KG1 (cell line): ENCODE measurements at places on chromosomes 2 and 18.

- DNase-seq, result no peak
Measured at GRCh38 chr2:29025711-29026110, 44.6 kb downstream of the TOGARAM2 start.

DNA sequence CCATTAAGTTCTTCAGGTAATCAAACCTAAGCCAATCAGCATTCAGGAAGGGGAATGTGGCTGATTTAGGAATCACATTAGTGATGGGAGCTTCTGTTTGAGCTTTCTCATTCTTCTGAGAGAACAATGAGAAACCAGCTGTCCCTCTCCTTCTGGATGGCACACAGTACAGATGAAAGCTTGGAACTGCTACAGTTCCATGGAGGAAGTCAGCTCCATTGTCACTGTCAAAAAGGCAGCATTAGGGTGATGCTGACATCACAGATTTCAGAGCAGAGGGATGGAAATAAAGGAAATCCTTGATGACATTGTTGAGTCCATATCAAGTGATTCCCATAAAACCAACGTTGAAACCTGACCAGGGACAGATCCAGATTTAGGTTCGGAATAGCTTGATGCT is 36.1 kb upstream of the ACYP2 start:
- DNase-seq, result no peak

DNA sequence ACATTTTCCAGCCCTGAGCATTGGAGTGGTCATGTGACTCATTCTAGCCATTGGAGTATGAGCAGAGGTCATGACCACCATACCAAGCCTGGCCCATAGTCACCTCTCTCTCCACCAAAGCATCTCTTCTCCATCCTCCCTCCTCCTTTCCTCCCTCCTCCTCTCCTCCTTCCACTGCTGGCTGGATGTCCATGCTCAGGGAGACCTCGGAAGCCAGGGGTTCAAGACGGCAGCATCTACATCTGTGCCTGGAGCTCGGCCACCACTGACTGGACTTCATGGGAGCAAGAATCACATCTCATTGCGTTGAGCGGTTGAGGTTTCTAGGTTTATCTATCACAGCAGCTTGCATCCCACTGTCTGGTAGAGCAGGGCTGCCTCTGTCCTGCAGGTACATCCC is 252.4 kb downstream of the NDUFA10 start:
- DNase-seq, result no peak

DNA sequence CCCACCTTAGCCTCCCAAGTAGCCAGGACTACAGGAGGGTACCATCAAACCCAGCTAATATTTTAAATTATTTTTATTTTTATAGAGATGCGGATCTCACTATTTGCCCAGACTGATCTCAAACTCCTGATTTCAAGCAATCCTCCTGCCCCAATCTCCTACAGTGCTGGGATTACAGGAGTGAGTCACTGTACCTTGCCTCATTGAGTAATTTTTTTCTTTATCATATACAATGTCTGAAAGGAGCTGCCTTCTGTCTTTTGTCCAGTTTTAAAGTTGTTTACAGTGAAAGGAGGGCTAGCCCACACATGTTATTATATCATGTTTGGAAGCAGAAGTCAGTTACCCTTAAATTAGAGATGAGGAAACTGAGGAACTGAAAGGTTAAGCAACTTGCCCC is 32.5 kb downstream of the PRKRA start:
- DNase-seq, result no peak

- no peak for DNase-seq
Measured at GRCh38 chr18:28164771-28165483, 12.0 kb downstream of the CDH2 start.

- no peak for DNase-seq
Measured at GRCh38 chr18:48530399-48531081, 8.3 kb upstream of the CTIF start.
